Skeletal muscle cell (primary cell): ENCODE measurements at places on chromosomes 4 and X.
A peak's percentile ranks its signal among the peaks of the same experiment; 100 is the strongest.

- DNase-seq: no peak
These were observed 42.3 kb upstream of the FAM156A start for GRCh38 chrX:53000447-53001135.

DNA sequence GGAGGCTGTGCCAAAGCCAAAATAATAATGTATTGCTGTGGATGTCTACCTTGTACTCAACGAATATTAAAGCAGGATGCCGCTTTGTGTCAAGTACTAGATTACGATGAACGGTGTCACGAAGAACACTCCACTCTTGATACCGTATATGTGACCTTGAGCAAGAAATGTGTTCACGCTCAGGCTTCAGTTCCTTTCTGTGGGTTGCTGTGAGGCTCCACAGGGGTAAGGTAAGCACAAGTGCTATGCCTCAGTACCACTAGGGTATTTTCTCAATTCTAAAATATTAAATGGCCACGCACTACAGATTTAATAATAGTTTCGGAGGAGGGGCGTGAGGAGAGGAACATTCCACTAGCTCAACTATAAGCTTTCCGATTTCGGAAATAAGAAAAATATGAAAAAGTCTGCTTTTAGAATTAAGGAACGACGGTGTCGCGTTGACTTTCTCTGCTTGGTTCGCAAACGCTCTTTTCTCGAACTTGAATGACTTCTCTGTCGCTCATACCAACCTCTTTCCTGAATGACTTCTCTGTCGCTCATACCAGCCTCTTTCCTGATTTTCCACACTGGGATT, 607 bp upstream of the SCOC start:
- no peak for DNase-seq

GRCh38 chr4:172726001-172726423, 442.6 kb upstream of the GALNT7 start:
- DNase-seq: no peak

GRCh38 chr4:182968917-182969650, 51.9 kb upstream of the DCTD start:
- DNase-seq: no peak

DNA sequence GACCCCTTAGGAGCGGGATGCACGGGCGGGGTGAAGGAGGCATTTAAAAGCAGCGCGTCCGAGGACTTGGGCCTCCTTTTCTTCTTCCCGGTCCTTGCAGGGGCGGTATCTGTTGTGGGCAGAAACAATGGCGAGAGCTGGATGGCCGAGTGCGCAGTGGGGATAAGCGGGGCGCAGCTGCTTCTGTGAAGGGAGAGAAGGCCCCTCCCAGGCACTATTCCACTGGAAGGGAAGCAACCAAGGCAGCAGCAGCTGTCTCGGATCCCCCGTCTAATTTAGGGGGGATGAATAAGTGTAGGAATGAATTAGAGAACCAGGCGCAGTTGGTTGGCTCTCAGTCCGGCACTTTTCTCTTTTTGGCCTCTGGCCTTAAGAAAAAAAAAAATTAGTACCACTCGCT, 995 bp downstream of the SMARCA5 start:
- DNase-seq: peak; percentile 32

- no peak for DNase-seq
These were observed 17.6 kb downstream of the SLC2A9 start for GRCh38 chr4:10003666-10004065.

DNA sequence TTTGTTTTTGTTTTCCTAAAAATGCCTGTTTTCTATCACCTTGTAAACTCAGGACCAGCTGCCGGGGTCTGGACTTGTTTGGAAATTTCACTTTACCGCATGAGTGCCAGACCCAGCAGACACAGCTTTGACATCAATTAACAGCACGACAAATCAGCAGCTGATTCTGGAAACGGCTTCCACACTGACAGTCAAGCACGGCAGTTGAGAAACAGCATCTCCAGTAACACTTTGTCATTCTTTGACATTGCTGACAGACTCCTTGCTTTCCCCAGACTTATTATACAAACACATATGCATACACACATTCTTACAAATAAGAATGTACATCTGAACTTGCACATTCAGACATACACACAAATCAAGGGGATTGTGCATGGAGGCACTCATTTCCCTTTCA, 1017.6 kb upstream of the HS3ST1 start:
- DNase-seq: no peak

GRCh38 chr4:53617101-53617680, 25.9 kb upstream of the LNX1 start:
- DNase-seq: no peak

DNA sequence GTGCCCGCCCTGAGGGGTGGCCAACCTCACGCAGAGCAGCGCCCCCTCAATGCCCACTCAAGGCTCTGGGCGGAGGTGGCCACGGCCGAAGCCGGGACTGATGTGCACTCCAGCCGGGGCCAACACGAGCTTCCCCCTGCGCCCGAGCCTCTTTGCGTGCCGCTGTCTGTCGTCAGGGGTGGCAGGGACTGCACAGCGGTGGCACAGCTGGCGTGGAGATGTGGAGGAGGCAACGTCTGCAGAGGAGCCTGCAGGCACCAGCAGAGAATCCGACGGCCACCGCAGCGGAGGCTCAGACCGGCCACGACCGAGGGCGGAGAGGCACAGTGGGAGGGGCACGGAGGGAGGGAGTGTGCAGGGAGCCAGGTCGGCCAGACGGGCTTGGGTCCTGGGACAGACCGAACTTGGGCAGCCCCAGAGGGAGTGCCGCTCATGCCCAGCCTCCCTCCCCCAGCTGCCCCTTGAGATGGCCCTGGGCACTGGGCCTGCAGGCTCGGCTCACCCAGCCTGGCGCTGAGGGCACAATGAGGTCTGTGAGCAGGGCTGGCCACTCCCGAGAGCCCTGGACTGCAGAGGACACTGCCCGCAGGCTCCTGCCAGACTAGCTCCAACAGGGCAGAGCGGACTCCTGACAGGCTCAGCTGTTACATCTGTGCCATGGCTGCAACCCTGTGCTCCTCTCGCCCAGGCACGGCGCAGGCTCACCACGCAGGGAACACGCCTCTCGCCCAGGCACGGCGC, 46.5 kb upstream of the CPLX1 start:
- no peak for DNase-seq

DNA sequence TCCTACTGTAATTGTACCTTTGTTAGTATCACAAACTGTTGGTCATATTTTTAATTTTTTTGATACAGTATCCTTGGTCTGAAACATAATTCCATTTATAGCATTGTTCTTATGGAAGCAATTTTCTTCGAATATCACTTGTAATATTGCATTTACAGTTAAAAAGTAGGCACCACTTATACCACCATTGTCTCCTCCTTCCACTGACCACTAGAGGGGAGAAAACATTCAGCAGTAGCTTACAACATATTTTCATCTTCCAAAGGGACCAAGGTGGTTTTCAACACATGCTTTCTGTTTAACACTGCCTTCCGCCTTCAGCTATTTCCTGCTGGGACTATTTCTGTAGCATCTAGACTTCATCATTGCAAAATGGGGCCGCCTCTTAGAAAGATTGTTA, 146.2 kb downstream of the COL4A6 start:
- no peak for DNase-seq

GRCh38 chrX:95678679-95679078, 1006.0 kb upstream of the DIAPH2 start:
- DNase-seq: no peak

DNA sequence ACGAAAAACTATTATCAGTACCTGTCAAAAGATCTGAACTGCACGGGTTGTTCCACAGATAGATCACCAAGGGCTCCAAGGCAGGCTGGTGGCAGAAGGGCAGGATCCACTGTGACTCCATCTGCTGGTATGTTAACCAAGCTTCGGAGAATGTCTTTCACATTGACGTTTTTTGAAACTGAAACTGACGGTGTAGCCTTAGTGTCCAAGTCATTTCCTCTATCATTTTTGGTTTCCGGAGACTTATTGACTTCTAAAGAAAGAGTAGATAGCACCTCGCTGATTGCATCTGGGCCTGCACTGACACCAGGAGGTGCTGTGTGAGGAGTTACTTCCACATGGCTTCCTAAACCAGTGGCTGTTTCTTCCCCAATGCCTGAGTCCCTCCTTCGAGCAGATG, 186.9 kb downstream of the LRBA start:
- no peak for DNase-seq

DNA sequence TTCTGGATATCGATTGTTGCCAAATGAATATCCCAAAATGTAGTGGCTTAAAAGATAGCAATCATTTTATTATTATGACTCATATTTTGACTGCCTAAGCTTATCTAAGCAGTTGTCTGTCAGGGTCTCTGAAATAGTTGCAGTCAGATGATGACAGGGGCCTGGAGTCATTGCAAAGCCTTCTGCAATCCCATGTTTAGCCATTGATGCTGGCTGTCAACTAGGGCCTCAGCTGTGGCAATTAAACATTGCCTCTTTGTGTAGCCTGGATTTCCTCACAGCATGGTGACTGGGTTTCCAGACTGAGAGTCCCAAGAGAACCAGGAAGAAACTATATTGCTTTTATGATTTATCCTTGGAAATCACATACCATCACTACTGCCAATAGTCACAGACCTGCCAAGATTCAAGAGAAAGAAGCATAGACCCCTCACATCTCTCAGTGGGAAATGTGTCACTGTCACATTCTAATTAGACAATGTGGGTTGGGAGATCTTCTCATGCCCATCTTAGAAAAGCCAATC, 227.3 kb upstream of the NOCT start:
- no peak for DNase-seq
